ENCODE measurements at places on chromosomes 3 and 15.

DNA sequence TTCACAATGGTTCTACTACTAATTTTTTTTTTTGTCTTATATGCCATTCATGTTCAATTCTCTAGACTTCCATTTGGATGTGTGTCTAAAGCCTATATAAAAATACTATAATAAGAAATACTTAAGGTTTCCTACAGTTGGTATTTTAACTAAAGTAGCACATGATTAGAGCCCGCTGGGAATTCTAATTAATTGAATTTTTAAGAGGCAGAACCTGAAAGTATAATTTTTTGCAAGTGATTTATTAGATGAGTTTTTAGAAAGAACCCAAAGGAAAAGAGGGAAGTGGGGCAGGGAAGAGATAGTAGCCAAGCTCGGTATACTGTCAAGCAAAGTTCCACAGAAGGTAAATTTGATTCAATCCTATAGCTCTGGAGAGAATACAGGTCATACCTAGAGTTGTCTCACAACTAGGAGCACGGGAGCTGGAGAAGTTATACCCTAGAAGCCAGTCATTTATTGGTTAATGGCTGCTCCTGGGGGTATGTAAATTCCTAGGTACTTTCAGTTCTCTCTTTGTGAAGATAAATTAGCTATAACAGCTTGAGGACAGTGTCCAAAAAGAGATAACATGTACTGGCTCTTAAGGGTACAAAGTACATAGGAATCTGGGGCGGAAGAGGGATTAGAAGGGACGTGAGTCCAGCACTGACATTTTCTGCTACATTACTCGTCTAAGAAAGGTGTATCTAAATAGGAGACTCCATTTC, 225.6 kb downstream of the CNTN6 start:
- DNase-seq: no peak

GRCh38 chr3:183533412-183534132, 21.9 kb downstream of the KLHL6 start:
- no peak for DNase-seq

DNA sequence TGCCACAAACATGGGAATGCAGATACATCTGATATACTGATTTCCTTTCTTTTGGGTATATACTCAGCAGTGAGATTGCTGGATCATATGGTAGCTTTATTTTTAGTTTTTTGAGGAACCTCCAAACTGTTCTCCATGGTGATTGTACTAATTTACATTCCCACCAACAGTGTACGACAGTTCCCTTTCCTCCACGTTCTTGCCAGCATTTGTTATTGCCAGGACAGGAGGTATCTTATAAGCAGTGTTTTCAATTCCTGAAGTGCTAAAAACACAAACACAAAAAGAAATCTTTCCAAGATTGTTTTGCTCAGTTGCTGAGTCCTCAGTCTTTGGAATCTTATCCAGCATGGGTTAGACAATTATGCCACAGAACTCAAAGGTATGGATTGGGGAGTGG, 13.5 kb downstream of the GTF2E1 start:
- no peak for DNase-seq

GRCh38 chr3:123785602-123786001, 98.5 kb downstream of the MYLK start:
- DNase-seq: no peak

DNA sequence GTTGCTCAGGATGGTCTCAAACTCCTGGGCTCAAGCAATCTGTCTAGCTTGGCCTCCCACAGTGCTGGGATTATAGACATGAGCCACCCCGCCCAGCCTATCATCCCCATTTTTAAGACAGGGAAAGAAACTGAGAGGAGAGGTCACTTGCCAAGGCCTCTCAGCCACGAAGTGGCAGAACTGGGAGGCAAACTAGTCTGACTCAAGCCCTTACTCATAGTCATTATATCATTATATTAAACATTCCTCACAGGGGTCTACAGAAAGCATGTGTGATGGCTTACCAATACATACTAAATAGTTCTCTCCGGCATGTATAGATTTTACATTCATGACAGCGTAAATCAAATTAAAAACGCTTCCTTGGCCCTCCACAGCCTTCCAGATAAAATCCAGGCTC, 62.0 kb upstream of the ZBTB38 start:
- no peak for DNase-seq

- no peak for DNase-seq
Measured at GRCh38 chr3:70811880-70812279, 499.4 kb upstream of the MDFIC2 start.

DNA sequence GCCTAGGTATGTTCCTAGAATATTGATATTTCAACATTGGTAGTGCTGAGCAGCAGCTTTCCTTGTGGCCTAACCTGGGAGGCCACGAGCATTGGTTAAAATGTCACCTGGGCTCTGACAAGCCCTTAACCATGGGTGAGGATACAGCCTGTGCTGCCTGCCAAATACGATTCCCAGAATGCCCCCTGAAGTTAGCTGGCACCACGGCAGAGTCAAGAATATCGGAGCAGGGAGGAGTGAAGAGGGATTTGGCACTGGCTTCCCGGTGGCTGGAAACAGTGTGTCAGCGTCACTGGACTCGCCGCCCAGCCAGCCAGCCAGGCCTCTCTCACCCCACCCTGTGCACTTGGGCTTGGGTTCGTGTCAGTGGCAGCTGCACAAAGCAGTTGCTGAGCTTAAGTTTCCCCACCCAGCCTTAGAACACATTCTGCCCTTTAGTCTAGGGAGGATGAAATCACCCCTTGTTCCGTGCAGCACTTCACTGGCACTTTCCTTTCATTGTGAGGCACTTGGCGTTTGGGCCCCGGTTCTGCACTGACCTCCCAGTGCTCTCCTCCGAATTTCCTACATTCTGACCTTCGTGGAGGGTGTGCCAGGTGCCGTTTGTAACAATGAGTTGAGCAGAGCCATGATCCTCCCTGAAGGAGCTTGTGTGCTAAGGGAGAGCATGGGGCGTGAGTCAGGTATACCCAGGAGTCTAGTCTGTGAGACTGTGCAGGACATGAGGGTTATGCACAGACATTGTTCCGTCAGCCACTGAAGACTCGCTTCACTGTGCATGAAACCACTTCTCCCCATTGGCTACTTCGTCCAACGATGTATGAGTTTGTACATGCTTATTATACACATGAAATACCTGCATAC, 152.8 kb upstream of the BHLHE40 start:
- peak; percentile 77 for DNase-seq

- DNase-seq: peak; percentile 98
Measured at GRCh38 chr15:40754883-40755811, at the start of gene RMDN3. TSS of gene RMDN3 (minus strand) at chr15:40755254. CDS start at chr15:40754783, 471 bp downstream.

DNA sequence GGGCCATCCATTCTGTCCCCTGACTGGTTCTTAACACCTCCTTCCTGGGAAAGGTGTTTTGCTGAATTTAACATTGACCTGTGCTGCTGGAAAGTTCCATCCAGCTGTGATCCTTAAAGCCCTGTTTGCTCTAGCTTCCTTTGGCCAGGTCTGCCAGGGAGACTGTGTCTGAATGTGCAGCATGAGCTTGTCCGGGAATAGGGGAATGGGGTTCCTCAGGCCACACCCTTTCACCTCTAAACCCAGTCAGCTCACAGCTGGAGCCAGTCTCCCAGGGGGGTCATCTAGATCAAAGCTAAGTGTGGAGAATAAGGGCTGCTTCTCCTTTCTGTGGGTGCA, 174.3 kb downstream of the CHDH start:
- DNase-seq: no peak

DNA sequence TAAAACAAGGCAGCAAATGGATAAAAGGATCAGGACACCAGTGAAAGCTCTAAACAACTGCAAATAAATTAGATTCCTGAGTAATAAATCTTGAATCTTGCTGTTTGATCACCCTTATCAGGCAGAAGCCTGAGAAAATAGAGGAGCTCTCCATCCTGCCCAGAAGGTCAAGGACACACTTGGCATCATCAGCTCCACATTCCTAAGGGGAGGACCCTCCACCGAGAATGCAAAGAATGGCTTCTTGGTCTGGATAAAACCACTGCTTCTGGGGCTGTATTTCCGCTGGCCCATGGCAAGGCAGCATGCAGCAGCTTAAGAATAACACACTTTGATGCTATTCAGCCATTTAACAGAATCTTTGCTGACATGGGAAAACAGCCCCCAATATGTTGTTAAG, 108.9 kb upstream of the TSC22D2 start:
- DNase-seq: no peak

DNA sequence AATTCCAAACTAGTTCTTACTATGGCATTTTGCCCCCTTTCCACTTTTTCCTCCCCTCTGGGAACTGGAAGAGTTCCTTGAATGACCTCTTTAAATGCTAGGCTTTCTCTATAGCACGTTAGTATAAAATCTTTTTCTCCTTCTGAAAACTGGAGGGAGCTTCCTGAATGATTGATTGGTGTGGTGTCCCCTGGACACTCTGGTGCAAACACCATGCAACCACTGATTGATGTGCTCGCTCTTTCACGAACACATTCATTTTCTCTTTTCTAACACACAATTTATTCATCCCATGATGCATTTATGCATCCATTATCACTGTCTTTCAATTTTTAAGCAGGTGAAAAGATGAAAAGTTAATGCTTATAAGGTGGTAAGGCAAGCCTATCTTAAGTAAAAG, 159.1 kb upstream of the NANOGP8 start:
- DNase-seq: no peak

DNA sequence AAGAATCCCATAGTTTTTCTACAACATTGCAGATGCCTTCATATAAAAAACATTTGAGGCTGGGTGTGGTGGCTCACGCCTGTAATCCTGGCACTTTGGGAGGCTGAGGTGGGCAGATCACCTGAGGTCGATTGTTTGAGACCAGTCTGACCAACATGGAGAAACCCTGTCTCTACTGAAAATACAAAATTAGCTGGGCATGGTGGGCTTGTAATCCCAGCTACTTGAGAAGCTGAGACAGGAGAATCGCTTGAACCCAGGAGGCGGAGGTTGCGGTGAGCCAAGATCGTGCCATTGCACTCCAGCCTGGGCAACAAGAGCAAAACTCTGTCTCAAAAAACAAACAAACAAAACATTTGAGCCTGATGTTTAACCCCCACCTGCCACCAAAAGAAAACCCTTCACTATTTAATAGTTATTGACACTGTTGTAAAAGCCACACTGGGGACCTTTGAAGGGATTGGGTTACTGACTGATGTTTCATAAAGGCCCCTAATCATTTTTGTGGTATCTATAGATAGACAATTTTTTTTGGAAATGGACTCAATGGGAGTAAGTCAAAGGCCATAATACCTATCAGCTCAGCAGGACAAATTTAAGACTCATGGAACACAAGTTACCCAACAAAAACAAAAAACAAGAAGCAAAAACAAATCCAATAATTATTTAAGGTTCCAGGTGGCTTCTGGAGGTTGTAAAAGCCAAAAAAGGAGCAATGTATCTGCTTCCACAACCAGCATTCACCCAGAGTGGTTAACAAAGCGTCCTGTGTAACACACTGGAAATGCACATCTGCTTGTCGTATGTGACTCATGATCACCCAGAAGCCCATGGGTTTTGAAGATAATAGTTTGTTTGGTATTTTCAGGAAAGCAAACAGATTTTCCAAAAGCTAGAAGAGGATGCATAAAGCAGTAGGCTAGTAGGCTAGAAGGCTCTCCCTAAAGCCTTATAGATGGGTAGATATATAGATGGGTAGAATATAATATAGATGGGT, 41.2 kb downstream of the CDCP1 start:
- no peak for DNase-seq

DNA sequence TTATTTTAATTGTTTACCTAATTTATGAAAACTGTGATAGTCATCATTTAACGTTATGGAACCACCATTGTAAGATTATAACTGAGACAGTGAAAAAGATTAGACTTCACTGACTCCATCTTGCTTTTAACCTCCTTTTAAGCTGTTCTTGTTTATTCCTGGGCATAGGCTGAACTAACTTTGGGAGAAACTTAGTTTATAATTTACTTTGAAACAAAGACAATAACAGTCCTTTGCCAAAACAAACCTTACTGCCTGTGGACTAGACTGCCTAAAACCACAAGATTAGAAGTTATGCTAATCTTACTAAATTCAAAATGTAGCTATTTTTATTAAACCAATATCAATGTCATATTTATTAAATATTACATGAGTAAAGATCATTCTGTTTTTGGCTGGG, 44.3 kb upstream of the TMEM45A start:
- no peak for DNase-seq

- no peak for DNase-seq
Measured at GRCh38 chr15:80999623-81000036, 1.1 kb upstream of the TLNRD1 start.

GRCh38 chr3:105174017-105174615, 192.6 kb upstream of the ALCAM start:
- DNase-seq: no peak

GRCh38 chr3:11699083-11699427, 55.3 kb upstream of the VGLL4 start:
- no peak for DNase-seq

DNA sequence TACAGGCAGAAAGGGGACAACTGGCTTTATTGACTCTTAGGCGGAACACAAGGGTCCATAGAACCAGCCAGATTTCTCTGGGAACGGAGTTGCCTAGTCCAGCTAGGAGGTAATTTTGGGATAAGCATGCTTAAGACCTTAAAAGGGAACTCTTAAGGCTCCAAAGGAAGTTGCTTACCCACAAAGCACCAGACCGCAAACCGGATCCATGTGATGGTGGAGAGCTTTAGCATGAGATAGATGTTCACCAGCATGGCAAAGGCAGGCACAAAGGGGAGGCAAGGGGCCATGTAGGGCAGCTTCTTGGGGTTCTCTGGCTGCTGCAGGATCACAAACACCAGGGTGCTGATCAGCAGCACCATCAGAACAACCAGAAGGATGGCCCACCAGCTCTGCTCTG, 61.4 kb downstream of the CLDN11 start:
- no peak for DNase-seq

DNA sequence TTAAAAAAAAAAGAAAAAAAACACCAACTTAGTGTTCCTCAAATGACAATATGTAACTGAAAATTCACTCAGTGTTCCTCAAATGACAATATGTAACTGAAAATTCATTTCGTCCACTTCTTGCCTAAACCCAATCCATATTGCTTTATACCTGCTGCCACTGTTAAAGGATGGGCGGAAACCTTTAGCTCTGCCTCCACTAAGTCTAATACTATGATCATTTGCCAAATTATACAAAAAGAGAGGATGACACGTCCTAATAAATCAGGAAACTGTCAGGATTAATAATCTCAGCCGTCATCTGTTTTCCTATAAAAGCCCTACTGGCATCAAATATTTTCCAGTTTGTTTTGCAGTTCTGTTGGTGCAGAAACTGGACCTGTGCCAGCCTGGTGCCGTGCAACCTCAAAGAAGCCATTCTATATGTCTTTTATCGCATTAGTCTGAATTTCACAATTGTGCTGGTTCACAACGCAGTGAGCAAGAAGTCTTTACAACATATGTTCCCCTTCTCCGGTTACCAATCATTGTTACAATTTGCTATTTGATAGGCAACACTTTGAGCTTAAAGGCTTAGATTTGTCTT, 160.4 kb upstream of the KCNH8 start:
- no peak for DNase-seq

DNA sequence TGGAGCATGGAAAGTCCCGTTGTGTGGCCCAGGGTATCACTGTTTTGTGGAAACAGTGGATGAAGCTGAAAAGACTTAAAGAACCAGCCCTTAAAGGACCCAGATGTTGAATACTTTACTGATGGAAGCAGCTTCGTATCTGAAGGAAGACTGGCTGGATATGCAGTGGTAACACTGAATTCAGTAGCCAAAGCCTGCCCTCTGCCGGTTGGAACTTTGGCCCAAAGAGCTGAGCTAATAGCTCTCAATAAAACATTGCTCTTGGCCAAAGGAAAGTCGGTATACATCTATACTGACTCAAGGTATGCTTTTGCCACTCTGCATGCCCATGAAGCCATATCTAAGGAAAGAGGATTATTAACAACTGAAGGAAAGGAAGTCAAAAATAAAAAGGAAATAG, 885.4 kb downstream of the PDCD6IP start:
- peak; percentile 23 for DNase-seq

Data from muscle of arm (tissue), 14 donors.